CD4-positive, alpha-beta memory T cell (primary cell): ENCODE measurements at places on chromosomes 7 and 10. TPM values are rescaled to one million over a fixed set of nuclear protein-coding genes. Genes with fewer than 3 reads are reported as not detected.

DNA sequence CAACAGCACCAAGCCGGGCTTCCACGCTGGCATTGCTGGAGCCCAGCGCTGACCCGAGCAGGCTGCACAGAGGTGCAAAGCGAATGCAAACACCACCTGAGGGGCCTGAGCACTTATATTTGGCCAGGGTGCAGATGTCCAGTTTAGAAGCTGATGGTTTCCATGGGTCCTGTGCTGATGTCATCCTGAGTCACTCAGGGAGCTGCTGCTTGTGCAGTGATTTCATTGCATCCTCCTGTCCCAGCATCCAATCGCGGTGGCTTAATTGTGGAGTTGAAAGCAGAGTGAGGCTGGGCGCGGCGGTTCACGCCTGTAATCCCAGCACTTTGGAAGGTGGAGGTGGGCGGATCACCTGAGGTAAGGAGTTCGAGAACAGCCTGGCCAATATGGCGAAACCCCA is 410.2 kb upstream of the KLF6 start:
- H3K4me3 ChIP-seq = no peak overlapping the region
- no peak for DNase-seq
- H3K36me3 ChIP-seq = no peaks in the 10 kb centered on the region

GRCh38 chr10:43700306-43700705 is 51.6 kb upstream of the ZNF32 start:
- H3K36me3 ChIP-seq = no peaks in the 10 kb centered on the region
- H3K4me1 ChIP-seq = no peaks in the 10 kb centered on the region
- no peaks in the 10 kb centered on the region for H3K27me3 ChIP-seq
- DNase-seq = no peak
- no peak overlapping the region for H3K27ac ChIP-seq
- H3K4me3 ChIP-seq = no peak overlapping the region

GRCh38 chr10:131033166-131034085 is 278.1 kb downstream of the TCERG1L start:
- H3K4me1 ChIP-seq = no peaks in the 10 kb centered on the region
- no peaks in the 10 kb centered on the region for H3K36me3 ChIP-seq
- no peaks in the 10 kb centered on the region for H3K27me3 ChIP-seq

- no peak overlapping the region for H3K4me3 ChIP-seq
- no peak overlapping the region for H3K27ac ChIP-seq
- H3K27me3 ChIP-seq = no peaks in the 10 kb centered on the region
- H3K4me1 ChIP-seq = no peaks in the 10 kb centered on the region
These were observed 166.8 kb downstream of the ETV1 start for GRCh38 chr7:13822678-13823077.

GRCh38 chr10:86400705-86401587 is 34.4 kb upstream of the GRID1 start:
- peak overlapping the region; percentile 73 for H3K27ac ChIP-seq
- H3K4me3 ChIP-seq = peak overlapping the region; percentile 73
- no peaks in the 10 kb centered on the region for H3K36me3 ChIP-seq
- no peaks in the 10 kb centered on the region for H3K27me3 ChIP-seq

DNA sequence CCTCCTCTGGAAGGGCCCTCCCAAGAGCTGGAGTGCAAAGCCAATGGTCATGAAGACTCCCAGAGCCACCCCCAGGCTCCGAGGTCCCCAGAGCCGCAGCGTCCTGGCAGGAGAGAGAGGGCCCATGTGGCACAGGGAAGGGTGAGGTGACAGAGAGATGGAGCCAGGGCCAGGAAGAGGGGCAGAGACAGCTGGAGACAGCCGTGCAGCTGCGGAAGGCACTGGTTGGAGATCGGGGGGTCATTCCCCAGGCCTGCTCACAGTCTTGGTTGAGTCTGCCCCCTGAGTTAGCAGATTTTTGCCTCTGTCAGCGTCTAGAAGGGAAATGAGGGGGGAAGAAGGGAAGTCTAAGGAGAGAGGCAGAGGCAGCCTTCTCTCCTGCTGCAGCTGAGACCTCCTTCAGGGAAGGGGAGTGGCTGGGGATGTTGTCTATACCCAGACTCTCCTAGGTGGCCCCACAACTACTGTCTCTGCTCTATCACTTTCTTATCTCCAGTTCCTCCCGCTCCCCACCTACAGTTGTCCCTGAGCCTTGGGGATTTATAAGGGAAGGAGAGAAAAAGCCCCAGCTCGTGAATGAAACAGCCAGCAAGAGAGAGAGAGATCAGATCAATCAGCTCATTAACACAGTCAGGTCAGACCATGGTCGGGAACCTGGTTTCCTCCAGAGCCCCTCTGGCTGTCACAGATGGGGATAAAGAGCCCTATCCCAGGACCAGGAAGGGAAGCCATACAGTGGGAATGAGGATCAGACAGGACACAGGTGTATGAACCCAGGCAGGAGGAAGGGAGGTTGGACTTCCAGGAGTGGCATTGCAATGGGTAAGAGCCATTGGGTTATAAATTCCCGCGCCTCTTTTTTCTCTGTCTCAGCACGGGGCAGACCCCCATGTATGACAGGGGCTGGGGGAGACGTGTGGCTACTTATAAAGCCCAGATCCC is 1.2 kb downstream of the GAL3ST4 start:
- no peaks in the 10 kb centered on the region for H3K27me3 ChIP-seq
- H3K27ac ChIP-seq = peak overlapping the region; percentile 29
- no peak for DNase-seq
- H3K4me1 ChIP-seq = peaks cover 84% of the 10 kb centered on the region
- H3K36me3 ChIP-seq = no peaks in the 10 kb centered on the region

DNA sequence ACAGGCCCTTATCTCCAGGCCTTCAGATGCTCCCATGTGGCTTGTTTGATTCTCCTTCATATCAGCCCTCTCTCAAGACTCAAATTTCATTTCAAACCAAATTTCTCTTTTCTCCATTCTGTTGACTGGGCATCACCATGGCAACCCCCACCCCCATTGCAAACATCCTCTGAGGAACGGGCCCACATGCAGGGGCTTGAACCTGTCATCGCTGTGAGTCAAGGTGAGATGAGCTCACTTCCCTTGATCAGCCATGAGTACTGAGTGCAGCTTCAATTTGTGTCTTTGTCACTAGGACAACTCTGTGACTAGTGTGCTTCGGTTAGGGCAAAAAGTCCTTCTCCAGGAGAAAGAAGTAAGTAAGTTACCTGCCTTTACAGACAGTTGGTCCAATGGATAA is 41.9 kb downstream of the CALML3 start:
- DNase-seq = no peak
- H3K4me1 ChIP-seq = peaks cover 33% of the 10 kb centered on the region
- H3K4me3 ChIP-seq = no peak overlapping the region
- H3K27me3 ChIP-seq = no peaks in the 10 kb centered on the region
- H3K27ac ChIP-seq = no peak overlapping the region

DNA sequence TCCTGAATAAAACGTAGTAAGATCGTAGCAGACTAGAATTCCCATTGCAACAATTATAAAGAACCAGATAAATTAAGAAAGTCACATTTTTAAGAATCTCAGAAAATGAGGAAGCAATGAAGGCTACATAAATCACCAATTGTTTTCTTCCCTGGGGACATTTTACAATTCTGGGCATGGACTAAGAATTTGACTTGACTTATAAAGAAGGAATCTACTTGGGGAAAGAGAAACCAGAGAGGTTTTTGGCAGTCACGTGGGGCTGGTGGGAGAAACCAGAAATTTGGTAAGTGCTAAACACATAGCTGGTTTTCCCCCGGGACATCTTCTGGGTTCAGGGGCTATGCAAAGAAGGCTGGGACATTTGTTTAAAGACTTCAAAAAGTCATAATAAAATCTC is 109.8 kb upstream of the IL6 start:
- DNase-seq = no peak
- H3K4me1 ChIP-seq = no peaks in the 10 kb centered on the region
- no peaks in the 10 kb centered on the region for H3K36me3 ChIP-seq
- H3K27me3 ChIP-seq = no peaks in the 10 kb centered on the region

- peaks cover 32% of the 10 kb centered on the region for H3K4me1 ChIP-seq
- no peak for DNase-seq
- H3K27me3 ChIP-seq = no peaks in the 10 kb centered on the region
- peaks cover 7% of the 10 kb centered on the region for H3K36me3 ChIP-seq
- H3K27ac ChIP-seq = peak overlapping the region; percentile 96
These were observed 993 bp downstream of the ZC3HAV1 start for GRCh38 chr7:139108266-139109187.

GRCh38 chr10:34526758-34527730 is 288.1 kb downstream of the PARD3 start:
- H3K27me3 ChIP-seq = no peaks in the 10 kb centered on the region
- H3K36me3 ChIP-seq = no peaks in the 10 kb centered on the region
- H3K27ac ChIP-seq = no peak overlapping the region
- no peaks in the 10 kb centered on the region for H3K4me1 ChIP-seq

GRCh38 chr7:107408349-107408748 is 61.5 kb upstream of the GPR22 start:
- no peak for DNase-seq
- no peak overlapping the region for H3K27ac ChIP-seq
- H3K4me1 ChIP-seq = no peaks in the 10 kb centered on the region
- H3K4me3 ChIP-seq = no peak overlapping the region

- H3K27me3 ChIP-seq = no peaks in the 10 kb centered on the region
- H3K4me1 ChIP-seq = no peaks in the 10 kb centered on the region
- H3K27ac ChIP-seq = no peak overlapping the region
- DNase-seq = no peak
- no peaks in the 10 kb centered on the region for H3K36me3 ChIP-seq
These were observed 434.7 kb upstream of the C7orf33 start for GRCh38 chr7:148155826-148156225.

DNA sequence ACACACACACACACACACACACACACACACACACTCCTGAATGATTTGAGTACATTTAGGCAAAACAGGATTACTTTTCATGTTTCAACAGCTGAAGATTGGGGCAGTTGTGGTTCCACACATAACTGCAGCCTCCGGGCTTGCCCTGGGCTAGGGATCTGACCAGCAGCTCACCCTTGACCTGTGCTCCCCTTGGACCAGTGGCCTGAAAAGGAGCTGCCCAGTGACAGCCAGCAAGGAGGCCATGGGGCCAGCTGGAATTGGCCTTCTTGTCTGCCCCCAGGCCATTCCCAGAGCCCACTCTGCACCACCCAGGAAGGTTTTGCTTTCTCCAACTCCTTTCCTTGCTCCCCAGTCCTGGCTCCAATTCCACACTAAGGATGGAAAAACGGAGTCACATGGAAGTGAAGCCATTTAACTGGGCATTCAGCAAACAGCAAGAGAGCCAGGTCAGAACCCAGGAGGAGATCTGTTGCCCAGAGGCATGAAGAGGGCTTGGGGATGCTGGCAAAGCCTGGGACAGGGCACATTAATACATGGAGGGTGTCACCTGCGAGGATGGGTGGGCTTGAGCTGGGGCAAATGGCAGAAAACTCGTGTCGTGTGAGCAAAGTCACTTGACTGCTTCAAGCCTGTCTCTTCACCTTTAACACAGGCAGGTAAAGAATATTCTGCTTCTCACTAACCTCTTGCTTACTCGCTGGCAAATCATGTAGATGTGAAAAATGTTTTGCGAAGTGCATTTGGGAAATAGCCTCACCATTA is 61.5 kb upstream of the GDF10 start:
- no peaks in the 10 kb centered on the region for H3K36me3 ChIP-seq
- no peak for DNase-seq
- H3K27me3 ChIP-seq = no peaks in the 10 kb centered on the region
- H3K4me3 ChIP-seq = no peak overlapping the region
- no peaks in the 10 kb centered on the region for H3K4me1 ChIP-seq

- no peaks in the 10 kb centered on the region for H3K27me3 ChIP-seq
- no peak overlapping the region for H3K4me3 ChIP-seq
- no peak overlapping the region for H3K27ac ChIP-seq
- peaks cover 34% of the 10 kb centered on the region for H3K36me3 ChIP-seq
These were observed 10.1 kb downstream of the PFKFB3 start for GRCh38 chr10:6212806-6213205.

DNA sequence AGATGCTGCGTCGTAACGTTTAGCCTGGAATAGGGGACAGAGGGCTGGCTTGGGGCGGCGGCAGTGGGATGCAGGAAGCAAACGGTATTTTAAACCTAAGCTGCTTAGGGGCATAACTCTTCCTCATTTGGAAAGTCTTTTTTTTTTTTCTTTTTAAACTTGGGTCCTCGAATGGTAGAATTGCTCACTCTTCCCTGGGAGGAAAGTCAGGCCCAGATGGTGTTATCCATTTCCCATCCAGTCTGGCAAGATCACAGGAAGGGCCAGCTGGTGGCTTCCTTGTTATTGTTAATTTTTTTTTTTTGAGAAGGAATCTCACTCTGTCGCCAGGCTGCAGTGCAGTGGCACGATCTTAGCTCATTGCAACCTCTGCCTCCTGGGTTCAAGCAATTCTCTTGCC is 56.6 kb downstream of the TMEM209 start:
- no peak for DNase-seq
- H3K4me1 ChIP-seq = peaks cover 6% of the 10 kb centered on the region
- H3K27ac ChIP-seq = no peak overlapping the region

GRCh38 chr7:25895792-25896171 is 256.2 kb upstream of the NFE2L3 start:
- H3K4me3 ChIP-seq = no peak overlapping the region
- DNase-seq = no peak
- H3K27me3 ChIP-seq = no peaks in the 10 kb centered on the region

DNA sequence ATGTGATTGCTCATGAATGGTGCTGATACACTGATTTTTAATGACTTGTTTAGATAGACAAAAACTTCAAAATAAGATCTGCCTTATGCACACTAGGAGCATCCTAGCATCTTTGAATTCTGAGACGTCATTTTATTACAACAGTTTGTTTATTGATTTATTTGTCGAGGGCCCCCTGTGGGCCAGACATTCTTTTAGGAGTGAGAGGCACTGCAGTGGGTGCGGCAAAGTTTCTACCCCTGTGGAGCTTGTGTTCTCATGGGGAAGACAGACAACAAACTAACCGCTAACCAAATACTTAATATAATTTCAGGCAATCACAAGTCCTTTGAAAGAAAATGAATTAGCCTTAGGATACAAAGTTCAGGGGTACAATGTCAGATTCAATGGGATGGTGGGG is 363.1 kb downstream of the RPS24 start:
- H3K36me3 ChIP-seq = no peaks in the 10 kb centered on the region
- no peak for DNase-seq
- no peak overlapping the region for H3K4me3 ChIP-seq
- H3K27ac ChIP-seq = no peak overlapping the region
- H3K4me1 ChIP-seq = no peaks in the 10 kb centered on the region

- H3K27ac ChIP-seq = peak overlapping the region; percentile 40
- no peaks in the 10 kb centered on the region for H3K27me3 ChIP-seq
- H3K4me3 ChIP-seq = peak overlapping the region; percentile 52
- no peaks in the 10 kb centered on the region for H3K36me3 ChIP-seq
- H3K4me1 ChIP-seq = peaks cover 19% of the 10 kb centered on the region
These were observed 127.4 kb downstream of the UBE2H start for GRCh38 chr7:129825209-129825970.

The ANKRD61 gene
- not detected for total RNA-seq

The STEAP1B gene
- total RNA-seq = not detected

The FGFR2 gene
- 0.58 TPM for total RNA-seq

The HOXA4 gene
- total RNA-seq = 0.19 TPM

The BMI1 gene
- 108 TPM for total RNA-seq

The EVX1 gene
- total RNA-seq = not detected
